Hematopoietic multipotent progenitor cell treated with erythropoietin and hydrocortisone succinate and interleukin-3 and kit ligand, for 4 days (in vitro differentiated cells): ENCODE measurements at places on chromosomes 2 and 18.

GRCh38 chr2:401019-401679 lies 113.3 kb upstream of the ALKAL2 start:
- no peak for DNase-seq

GRCh38 chr2:16978301-16978700 lies 312.7 kb upstream of the CYRIA start:
- DNase-seq: no peak

DNA sequence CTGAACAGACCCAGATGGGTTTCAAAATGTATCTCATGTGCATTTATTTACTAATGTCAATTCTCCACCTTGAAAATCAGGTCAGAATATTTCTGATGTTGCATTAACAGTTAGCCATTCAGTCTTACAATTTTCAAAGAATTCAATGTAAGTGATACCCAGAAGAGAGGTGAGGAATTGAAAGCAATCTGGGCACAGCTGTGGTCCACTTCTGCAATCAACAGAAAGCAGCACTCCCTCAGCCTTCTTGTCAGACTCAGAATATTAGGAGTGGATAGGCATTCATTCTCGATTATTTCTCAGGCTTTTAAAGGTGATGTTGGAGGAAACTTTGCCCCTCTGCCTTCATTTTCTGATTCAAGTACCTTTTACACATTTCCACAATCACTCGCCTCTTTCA lies 15.7 kb downstream of the CCL20 start:
- DNase-seq: no peak

- no peak for DNase-seq
Observed at GRCh38 chr2:171348056-171348455, 85.7 kb downstream of the METTL8 start.

- DNase-seq: no peak
Observed at GRCh38 chr2:160140471-160140870, 59.6 kb downstream of the ITGB6 start.
